ENCODE measurements at places on chromosomes 5 and 9. TPM values are rescaled to one million over a fixed set of nuclear protein-coding genes. Genes with fewer than 3 reads are reported as not detected.

The TAF11L5 gene
- not detected for total RNA-seq

The PCDHGA9 gene
- 2.3 TPM for total RNA-seq

The SAXO1 gene
- total RNA-seq, result 4.7 TPM

The ITGA2 gene
- total RNA-seq, result 8.3 TPM

The SLC23A1 gene
- not detected for total RNA-seq

The PHF24 gene
- not detected for total RNA-seq

The FBP2 gene
- 40.2 TPM for total RNA-seq
